Aorta (tissue), 5 donors: ENCODE measurements at places on chromosomes 16 and 17. TPM values are rescaled to one million over a fixed set of nuclear protein-coding genes. Genes with fewer than 3 reads are reported as not detected.

DNA sequence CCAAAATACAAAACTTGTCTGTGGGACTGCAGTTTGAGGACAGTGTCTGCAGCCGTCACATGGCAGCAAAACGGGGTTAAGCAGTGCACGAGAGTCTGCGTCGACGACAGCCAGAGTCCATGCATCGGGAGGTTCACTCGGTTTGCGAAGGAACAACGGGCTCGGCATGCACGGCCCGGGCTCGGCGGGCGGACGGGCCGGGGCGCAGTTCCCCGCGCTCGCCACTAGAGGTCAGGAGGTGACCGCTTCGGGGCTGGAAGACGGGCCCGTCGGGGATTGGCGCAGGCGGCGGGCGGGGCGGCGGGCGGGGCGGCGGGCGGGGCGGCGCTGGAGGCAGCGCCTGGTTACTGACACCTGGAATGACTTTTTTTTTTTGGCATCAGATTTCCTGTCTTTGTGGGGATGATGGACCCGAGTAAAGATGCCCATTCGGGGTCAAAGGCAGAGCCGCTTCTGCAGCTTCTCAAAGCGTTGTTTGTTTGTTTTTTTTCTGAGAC, 6.5 kb downstream of the SCGB1C2 start:
- H3K27ac ChIP-seq: no peak overlapping the region
- peak; percentile 96 for DNase-seq
- no peaks in the 10 kb centered on the region for H3K36me3 ChIP-seq
- no peaks in the 10 kb centered on the region for H3K4me1 ChIP-seq

- H3K36me3 ChIP-seq: no peaks in the 10 kb centered on the region
- H3K27me3 ChIP-seq: no peaks in the 10 kb centered on the region
Measured at GRCh38 chr16:47732523-47733111, 271.5 kb downstream of the PHKB start.

GRCh38 chr16:63187638-63188037, 1151.4 kb upstream of the CDH8 start:
- no peaks in the 10 kb centered on the region for H3K4me1 ChIP-seq
- no peaks in the 10 kb centered on the region for H3K36me3 ChIP-seq
- no peak overlapping the region for H3K4me3 ChIP-seq
- no peaks in the 10 kb centered on the region for H3K27me3 ChIP-seq
- no peak overlapping the region for H3K27ac ChIP-seq

Gene CAMKK1
- polyA plus RNA-seq: 4.2 TPM

Gene CD79B
- polyA plus RNA-seq: 0.50 TPM

Gene C1QTNF1
- 361 TPM for polyA plus RNA-seq

Gene PERCC1
- polyA plus RNA-seq: not detected

DNA sequence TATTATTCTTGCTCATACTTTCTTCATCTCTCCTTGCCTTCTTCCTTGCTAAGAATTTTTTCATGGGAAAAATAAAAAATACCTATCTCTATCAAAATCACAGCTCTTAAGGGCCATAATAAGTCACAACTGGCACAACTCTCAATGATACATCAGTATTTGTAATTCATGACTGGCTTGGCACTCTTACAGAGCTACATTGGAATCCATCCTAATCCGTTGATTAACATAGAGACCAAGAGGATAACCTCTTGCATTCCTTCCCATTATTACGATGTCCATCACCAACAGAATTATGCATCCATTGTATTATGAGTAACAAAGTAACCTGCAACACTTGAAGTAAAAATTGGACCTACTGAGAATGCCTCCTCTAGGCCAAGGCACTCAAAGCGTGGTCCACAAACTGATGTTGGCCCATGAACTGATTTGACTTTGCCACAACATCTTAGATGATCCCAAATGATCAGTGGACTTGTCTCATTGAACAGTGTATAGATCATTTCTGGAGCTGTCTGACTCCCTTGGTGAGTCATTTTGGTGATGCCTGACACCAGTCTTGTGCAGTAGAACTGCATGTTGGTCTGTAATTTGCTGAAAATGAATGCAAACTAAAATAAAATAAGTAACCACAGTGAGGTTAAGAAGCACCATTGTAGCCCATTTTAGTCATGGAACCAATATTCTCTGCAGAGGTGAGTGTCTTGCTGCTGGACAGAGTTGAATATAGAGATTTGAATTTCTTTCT, 163.2 kb downstream of the AXIN2 start:
- H3K4me1 ChIP-seq: no peaks in the 10 kb centered on the region
- no peaks in the 10 kb centered on the region for H3K27me3 ChIP-seq
- no peaks in the 10 kb centered on the region for H3K36me3 ChIP-seq
- H3K4me3 ChIP-seq: no peak overlapping the region

- no peaks in the 10 kb centered on the region for H3K4me1 ChIP-seq
- H3K27me3 ChIP-seq: no peaks in the 10 kb centered on the region
- H3K4me3 ChIP-seq: no peak overlapping the region
- no peak overlapping the region for H3K27ac ChIP-seq
Measured at GRCh38 chr16:8882725-8883377, 700 bp downstream of the LITAFD start.

- no peak overlapping the region for H3K27ac ChIP-seq
- H3K4me3 ChIP-seq: no peak overlapping the region
- peaks cover 34% of the 10 kb centered on the region for H3K36me3 ChIP-seq
- no peak for DNase-seq
- H3K4me1 ChIP-seq: no peaks in the 10 kb centered on the region
Measured at GRCh38 chr16:28107232-28107631, 43.7 kb upstream of the GSG1L start.

DNA sequence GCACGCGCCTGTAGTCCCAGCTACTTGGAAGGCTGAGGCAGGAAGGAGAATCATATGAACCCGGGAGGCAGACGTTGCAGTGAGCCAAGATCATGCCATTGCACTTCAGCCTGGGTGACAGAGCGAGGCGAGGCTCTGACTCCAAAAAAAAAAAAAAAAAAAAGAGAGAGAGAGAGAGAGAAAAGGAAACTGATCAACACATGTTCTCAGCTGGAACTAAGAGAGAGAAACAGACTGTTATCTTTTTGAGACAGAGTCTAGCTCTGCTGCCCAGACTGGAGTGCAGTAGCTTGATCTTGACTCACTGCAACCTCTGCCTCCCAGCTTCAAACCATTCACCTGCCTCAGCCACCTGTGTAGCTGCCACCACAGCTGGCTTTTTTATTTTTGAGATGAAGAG, 60.4 kb downstream of the STH start:
- H3K36me3 ChIP-seq: no peaks in the 10 kb centered on the region
- DNase-seq: no peak
- no peak overlapping the region for H3K4me3 ChIP-seq
- H3K27me3 ChIP-seq: no peaks in the 10 kb centered on the region

DNA sequence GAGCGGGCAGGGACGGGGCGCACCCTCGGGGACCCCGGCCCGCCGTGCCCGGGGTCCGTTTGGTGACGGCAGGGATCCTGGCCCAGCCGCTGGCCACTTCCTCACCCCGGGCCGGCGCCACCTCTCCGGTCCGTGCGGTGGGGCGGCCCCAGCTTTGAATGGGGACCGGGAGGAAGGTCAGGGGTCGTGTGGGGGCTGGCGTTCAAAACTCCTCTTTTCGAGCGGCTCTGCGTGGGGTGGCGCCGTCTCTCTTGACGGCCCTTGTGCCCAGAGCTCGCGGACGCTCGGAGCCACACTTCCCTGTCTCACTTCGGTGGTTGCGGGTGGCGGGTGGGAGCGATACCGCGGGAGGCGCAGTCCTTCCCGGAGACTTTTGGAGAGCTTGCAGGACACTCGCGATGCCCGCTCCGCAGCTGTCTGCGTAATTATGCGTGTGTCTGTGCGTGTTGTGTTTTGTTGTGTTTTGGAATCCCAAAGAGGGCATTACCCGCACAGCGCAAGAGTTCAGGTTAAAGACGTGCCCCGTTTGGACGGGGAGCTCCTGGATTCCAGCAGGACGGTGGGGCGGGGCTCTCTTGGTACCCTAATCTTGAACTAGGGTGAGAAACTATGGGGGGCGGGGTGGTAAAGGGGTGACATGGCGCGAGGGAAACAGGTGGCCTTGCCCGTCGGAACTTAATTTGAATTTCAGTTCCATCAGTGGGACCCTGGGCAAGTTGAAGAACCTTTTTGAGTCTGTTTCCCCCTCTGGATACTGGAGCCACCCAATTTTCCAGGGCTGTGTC, 637 bp downstream of the PLCG2 start:
- DNase-seq: peak; percentile 77
- H3K27me3 ChIP-seq: no peaks in the 10 kb centered on the region
- H3K4me1 ChIP-seq: no peaks in the 10 kb centered on the region
- H3K36me3 ChIP-seq: no peaks in the 10 kb centered on the region
- no peak overlapping the region for H3K27ac ChIP-seq

Gene TMEM100
- polyA plus RNA-seq: 1.5 TPM

DNA sequence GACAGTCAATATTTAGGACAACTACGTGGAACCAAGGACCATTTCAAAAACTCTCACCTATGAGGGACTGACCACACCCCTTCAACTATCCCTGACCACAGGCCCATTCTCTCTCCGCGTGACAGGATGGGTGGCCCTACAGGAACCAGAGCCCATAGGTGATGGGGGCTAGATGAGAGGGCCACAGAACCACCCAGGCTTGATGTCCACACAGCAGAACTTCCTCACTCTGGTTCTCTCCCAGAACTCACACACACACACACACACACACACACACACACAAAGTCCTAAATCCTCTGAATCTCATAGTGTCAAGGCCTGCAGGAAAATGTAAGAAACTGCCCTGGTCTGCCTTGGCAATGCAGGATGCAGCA, 1.5 kb downstream of the ZNF319 start:
- no peaks in the 10 kb centered on the region for H3K4me1 ChIP-seq
- no peaks in the 10 kb centered on the region for H3K27me3 ChIP-seq
- H3K4me3 ChIP-seq: no peak overlapping the region
- H3K27ac ChIP-seq: no peak overlapping the region
- DNase-seq: no peak

DNA sequence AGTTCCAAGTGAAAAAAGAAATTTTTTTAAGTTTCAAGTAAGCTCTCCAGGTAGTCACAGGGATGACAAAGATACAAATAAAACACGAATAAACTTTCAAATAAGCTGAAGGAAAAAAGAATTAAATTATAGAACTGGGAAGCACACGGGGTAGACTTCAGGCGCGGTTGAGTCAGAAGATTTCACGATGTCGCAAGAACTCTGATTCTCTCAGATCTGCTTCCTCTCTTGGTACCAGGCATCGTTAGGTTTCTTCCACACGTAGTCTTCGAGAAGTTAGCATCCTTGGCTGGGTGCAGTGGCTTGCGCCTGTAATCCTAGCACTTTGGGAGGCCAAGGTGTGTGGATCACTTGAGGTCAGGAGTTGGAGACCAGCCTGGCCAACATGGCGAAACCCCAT, 784.1 kb upstream of the RBFOX1 start:
- H3K4me3 ChIP-seq: no peak overlapping the region
- no peaks in the 10 kb centered on the region for H3K27me3 ChIP-seq
- no peaks in the 10 kb centered on the region for H3K4me1 ChIP-seq
- no peak for DNase-seq
- no peak overlapping the region for H3K27ac ChIP-seq
- H3K36me3 ChIP-seq: no peaks in the 10 kb centered on the region

GRCh38 chr16:50313596-50314478, 47.5 kb downstream of the ADCY7 start:
- no peak overlapping the region for H3K27ac ChIP-seq
- peak; percentile 85 for DNase-seq
- peaks cover 4% of the 10 kb centered on the region for H3K36me3 ChIP-seq
- H3K4me1 ChIP-seq: no peaks in the 10 kb centered on the region
- H3K27me3 ChIP-seq: no peaks in the 10 kb centered on the region
- no peak overlapping the region for H3K4me3 ChIP-seq

GRCh38 chr16:82824408-82824807, 197.6 kb downstream of the CDH13 start:
- no peak for DNase-seq
- H3K27me3 ChIP-seq: no peaks in the 10 kb centered on the region
- no peaks in the 10 kb centered on the region for H3K36me3 ChIP-seq
- no peak overlapping the region for H3K27ac ChIP-seq

GRCh38 chr17:78653382-78653781, 76.2 kb upstream of the DNAH17 start:
- no peak for DNase-seq
- no peaks in the 10 kb centered on the region for H3K4me1 ChIP-seq
- no peaks in the 10 kb centered on the region for H3K36me3 ChIP-seq
- H3K27ac ChIP-seq: no peak overlapping the region

Gene ZNF19
- polyA plus RNA-seq: 2.9 TPM

DNA sequence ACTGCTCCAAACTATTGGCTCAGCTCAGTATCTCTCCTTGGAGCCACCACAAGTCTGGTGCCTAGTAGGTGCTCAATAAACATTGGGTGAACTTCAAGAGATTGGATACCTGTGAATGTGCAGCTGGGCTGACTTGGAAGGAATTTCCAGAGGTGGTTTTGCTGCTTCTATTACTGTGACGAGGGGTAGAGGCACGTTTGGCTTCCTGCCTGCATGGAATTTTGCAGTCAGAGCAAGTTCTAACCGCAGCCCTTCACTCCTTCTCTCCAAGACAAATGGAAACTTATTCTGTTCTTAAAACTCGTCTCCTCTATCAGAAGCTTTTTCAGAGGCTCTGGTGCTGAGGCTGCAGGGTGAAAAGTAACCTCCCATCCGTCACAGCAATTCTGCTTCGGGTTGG, 342.5 kb downstream of the CPPED1 start:
- no peaks in the 10 kb centered on the region for H3K4me1 ChIP-seq
- no peak for DNase-seq
- no peaks in the 10 kb centered on the region for H3K27me3 ChIP-seq
- no peak overlapping the region for H3K4me3 ChIP-seq

Gene GPR179
- polyA plus RNA-seq: not detected

- no peak overlapping the region for H3K4me3 ChIP-seq
- H3K36me3 ChIP-seq: no peaks in the 10 kb centered on the region
- no peaks in the 10 kb centered on the region for H3K4me1 ChIP-seq
- no peak for DNase-seq
- H3K27me3 ChIP-seq: no peaks in the 10 kb centered on the region
Measured at GRCh38 chr16:53103811-53104210, 49.0 kb downstream of the CHD9 start.
